Left ventricle myocardium inferior (tissue), 1 donor: ENCODE measurements at places on chromosomes 4 and X. TPM values are rescaled to one million over a fixed set of nuclear protein-coding genes. Genes with fewer than 3 reads are reported as not detected.

DNA sequence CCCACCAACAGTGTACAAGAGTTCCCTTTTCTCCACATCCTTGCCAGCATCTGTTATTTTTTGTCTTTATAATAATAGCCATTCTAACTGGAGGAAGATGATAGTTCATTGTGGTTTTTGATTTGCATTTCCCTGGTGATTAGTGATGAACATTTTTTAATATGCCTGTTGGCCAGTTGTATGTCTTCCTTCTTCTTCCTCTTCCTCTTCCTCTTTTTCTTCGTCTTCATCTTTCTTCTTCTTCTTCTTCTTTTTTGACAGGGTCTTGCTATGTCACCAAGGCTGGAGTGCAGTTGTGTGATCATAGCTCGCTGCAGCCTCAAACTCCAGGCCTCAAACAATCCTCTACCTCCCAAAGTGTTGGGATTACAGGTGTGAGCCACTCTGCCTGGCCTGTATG is 87.4 kb downstream of the CCDC160 start:
- H3K36me3 ChIP-seq, result no peaks in the 10 kb centered on the region
- no peaks in the 10 kb centered on the region for H3K27me3 ChIP-seq
- DNase-seq, result no peak
- no peaks in the 10 kb centered on the region for H3K4me1 ChIP-seq
- H3K4me3 ChIP-seq, result no peak overlapping the region

DNA sequence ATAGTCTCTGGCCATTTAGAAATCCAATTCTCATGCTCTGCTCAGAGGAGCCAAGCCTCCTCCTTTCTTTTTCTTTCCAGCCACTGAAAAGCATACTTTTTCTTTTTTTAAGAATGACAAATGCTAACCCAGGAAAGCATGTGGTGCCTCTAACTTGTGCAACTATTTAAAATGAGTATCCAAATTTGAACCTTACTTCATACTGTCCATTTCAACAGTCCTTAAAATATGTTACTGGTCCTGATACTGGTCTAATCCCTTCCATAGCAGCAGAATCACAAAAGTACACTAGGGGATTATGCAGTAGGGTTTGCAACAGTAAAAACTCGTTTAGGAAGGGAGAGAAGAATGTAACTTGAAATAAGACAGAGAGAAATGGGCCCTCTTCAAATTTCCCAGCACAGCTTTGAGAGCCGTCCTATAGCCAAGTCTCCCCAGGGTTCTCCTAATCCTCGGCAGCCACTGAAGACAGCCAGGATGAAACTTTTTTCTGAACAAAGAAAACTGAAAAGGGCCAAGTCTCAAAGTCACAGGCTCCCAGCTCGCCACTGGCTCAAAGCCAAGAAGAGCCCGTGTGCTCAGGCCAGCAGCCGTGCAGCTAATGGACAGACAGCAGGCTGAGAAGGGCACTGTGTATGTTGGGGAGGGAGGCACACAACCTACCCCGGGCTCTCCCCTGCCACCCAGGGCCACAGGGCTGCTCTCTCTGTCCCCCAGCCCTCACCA is 39.5 kb downstream of the GPC4 start:
- H3K4me1 ChIP-seq, result peaks cover 3% of the 10 kb centered on the region
- no peaks in the 10 kb centered on the region for H3K27me3 ChIP-seq
- no peak overlapping the region for H3K4me3 ChIP-seq

The RIBC1 gene
- 0.49 TPM for total RNA-seq

The FAM9B gene
- not detected for total RNA-seq

- no peak for DNase-seq
- H3K4me1 ChIP-seq, result no peaks in the 10 kb centered on the region
- H3K4me3 ChIP-seq, result no peak overlapping the region
- no peaks in the 10 kb centered on the region for H3K27me3 ChIP-seq
- no peaks in the 10 kb centered on the region for H3K36me3 ChIP-seq
These were observed 108.3 kb upstream of the DUSP21 start for GRCh38 chrX:44735498-44735897.

DNA sequence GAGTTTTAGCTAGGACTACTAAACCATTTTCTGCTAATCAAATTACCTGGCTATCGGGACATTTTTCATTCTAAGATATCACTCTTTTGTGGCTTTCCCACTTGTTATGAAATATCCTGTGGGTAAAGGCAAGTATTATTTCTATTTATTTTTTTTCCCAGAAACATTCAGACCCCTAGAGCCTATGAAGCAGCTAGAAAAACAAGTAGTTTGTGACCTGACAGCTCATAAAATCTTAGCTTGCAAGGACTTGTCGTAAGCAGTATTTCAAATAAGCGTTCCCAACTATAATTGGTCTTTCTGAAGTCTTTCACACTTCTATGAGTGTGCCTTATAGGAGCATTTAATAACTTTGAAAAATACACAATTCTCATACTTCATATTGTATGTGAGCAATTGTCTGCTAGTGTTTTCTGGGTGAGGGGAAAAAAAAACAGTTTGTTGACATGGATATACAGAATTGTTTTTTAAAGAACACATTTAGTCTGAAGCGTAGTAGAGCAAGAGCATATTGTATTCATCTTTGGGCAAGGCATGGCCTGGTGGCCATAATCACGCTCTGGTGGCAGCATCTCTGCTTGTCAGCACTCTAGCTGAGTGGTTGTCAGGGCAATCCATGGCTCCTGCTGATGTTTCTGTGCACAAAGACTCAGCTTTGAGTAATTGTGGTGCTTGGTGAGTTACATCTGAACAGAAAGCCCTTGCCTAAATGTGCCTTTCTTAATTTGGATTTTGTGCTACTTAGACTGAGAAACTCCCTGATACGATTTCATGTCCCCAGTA is 2.6 kb downstream of the MCUB start:
- H3K36me3 ChIP-seq, result no peaks in the 10 kb centered on the region
- DNase-seq, result no peak
- no peak overlapping the region for H3K27ac ChIP-seq
- peaks cover 25% of the 10 kb centered on the region for H3K4me1 ChIP-seq

DNA sequence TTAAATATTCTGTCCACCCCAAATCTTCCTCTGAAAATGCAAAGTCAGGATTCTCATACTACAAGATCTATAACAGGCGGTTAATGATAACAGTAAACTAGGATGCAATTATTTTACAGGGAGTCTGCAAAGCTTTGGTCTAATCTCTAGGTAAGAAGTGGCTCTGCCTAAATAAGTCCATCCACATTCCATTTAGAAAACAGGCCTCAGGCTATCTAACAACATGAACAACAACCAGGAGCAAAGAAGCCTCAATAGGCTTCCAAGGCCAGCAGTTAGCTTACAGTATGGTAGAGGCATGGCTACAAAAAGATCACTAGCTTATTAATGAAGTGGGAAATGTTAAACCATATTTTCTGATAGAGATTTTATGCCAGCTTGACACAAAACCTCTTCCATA is 6.4 kb downstream of the MAB21L2 start:
- no peak overlapping the region for H3K4me3 ChIP-seq
- peaks cover 9% of the 10 kb centered on the region for H3K4me1 ChIP-seq
- peaks cover 8% of the 10 kb centered on the region for H3K36me3 ChIP-seq
- DNase-seq, result no peak
- peaks cover 1% of the 10 kb centered on the region for H3K27me3 ChIP-seq

DNA sequence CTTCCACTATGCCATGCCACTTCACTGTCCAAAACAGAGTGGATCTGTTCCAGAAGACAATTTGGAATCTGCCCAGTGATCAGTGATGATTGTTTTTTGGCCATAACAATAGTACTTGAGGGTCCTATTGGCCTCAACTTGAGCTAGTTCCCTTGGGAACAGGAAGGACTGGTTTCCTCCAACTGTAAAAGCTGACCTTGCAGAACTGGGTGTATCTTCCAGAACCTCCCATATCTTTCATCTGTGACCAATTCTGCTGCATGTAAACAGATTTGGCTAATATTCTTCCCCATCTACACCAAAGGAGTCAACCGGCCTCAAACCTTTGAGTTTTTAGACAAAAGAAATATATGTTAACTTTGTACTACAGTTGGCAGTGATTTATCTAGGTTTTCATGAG is 165.1 kb upstream of the TRPC5 start:
- DNase-seq, result no peak
- H3K27me3 ChIP-seq, result no peaks in the 10 kb centered on the region
- no peaks in the 10 kb centered on the region for H3K36me3 ChIP-seq
- no peak overlapping the region for H3K4me3 ChIP-seq

DNA sequence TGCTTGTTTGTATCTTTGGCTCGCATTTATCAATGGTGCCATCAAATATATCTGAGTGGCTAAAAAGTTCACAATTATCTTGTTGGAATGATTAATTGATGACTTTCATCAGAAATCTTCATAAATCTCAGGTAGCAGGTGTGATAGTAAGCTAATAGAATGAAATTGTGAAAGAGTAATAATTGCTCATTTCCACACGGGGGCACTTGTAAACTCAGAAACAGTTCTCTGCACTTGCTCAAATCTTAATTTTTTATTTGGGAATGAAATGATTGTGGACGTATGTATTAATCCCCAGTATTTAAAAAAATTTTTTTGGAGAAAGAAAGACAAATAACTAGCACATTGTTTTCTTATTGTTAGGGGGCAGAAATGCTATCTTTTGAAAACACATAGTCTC is 132.8 kb downstream of the DTHD1 start:
- no peaks in the 10 kb centered on the region for H3K27me3 ChIP-seq
- no peaks in the 10 kb centered on the region for H3K4me1 ChIP-seq
- DNase-seq, result no peak
- H3K36me3 ChIP-seq, result no peaks in the 10 kb centered on the region

DNA sequence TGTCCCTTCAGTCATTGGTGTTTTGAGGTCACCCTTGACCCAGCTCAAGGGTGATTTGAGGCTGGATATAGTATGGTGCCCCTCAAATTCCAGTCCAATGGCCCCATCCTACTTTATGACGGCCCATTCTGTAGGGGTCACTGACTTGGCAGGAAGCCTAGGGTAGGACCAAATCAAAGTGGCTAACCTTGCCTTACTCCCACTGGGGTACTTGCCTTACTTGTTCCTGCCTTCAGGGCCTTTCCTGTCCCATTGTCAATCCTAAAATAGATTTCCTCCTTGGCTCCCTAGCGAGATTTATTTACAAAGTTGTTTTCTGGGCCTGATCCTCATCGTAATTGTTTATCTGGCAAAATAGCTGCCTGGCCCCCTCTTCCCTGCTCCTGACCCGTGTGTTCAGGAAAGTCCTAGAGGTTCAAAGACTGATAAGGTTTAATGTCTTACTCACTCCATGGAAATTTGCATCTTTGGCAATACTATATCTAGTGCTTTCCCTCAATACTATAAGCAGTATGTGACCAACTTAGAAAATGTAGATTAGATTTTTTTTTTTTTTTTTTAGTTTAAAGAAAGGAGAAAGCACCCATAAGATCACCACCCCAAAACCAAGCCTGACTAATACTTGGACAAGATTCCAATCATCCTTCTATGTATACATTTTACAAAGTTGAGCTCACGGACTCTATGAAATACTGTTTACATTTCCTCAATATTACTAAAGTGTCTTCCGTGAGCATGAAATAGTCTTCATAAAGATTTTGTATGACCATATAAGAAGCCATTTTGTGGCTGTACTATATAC is 44.8 kb downstream of the MSN start:
- H3K27me3 ChIP-seq, result no peaks in the 10 kb centered on the region
- H3K27ac ChIP-seq, result peak overlapping the region; percentile 46
- DNase-seq, result no peak
- peaks cover 91% of the 10 kb centered on the region for H3K4me1 ChIP-seq

DNA sequence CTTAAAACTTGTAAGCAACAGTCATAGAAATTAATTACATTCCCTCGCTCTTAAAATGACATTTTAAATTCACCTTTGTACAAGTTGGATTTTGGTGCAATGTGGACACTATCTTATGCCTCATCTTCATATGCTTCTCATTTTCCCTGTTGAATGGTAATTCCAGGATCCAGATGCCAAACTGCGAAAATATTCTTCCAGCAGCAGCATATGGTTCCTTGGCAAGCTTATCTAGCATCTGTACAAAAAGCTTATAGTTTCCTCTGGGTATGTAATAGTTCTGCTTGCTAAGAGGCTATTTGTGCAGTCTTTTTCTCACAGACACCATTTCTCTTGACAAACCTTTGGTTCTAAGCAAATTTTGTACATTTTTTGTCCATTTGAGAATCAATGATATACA is 2079.7 kb upstream of the AGA start:
- H3K27ac ChIP-seq, result no peak overlapping the region
- H3K4me1 ChIP-seq, result no peaks in the 10 kb centered on the region
- no peaks in the 10 kb centered on the region for H3K27me3 ChIP-seq
- no peaks in the 10 kb centered on the region for H3K36me3 ChIP-seq

DNA sequence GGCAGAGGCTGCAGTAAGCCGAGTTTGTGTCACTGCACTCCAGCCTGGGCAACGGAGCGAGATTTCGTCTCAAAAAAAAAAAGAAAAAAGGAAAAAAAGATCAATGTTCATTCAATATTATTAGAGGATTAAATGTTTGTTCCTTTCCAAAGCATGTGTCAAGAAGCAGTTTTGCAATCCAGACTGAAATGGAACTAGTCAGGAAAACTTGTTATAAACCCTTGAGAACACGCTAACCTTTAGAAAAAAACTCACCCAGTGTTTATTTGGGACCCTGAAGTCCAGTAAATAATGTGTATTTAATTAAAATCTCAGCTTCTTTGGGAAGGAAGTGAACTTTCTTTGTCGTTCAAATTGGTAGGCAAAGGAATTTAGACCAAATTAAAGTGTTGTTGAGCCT is 16.4 kb upstream of the PRSS12 start:
- H3K27me3 ChIP-seq, result peaks cover 21% of the 10 kb centered on the region
- H3K4me1 ChIP-seq, result no peaks in the 10 kb centered on the region
- H3K27ac ChIP-seq, result no peak overlapping the region

GRCh38 chr4:169840554-169840953 is 82.8 kb upstream of the HPF1 start:
- no peak overlapping the region for H3K4me3 ChIP-seq
- no peak overlapping the region for H3K27ac ChIP-seq
- no peak for DNase-seq
- H3K27me3 ChIP-seq, result peaks cover 24% of the 10 kb centered on the region
- no peaks in the 10 kb centered on the region for H3K36me3 ChIP-seq

The MID2 gene
- 6.3 TPM for total RNA-seq

DNA sequence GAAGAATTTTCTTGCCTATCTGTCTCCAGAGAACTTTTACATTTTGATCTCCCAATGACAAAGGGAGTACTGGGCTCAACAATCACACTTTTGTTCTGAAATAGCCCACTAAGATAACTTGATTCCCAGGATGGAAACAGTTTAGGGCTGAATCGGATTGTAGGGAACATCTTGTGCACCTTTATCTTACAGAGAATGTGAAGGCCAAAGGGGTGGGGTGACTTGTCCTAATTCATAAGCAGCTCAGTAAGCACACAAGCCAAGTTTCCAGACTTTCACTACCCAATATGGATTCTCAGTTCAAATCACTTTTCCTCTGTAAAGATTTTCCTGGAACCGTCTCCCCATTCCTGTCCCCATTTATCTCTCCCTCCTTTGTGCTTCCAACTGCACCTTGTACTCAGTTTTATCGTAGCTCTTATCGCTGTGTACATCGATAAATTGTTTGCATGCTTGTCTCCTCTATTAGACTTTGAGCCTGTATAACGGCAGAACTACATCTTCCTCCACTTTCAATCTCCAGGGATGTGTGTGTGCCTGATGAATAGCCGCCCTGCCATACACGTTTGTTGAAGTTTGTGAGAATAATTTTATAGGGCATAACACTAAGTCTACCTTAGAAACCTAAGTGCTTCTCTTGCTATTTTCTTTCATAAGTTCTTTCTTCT is 77.4 kb downstream of the MBNL3 start:
- no peak for DNase-seq
- peak overlapping the region; percentile 29 for H3K4me3 ChIP-seq
- H3K4me1 ChIP-seq, result no peaks in the 10 kb centered on the region
- peak overlapping the region; percentile 6 for H3K27ac ChIP-seq
- no peaks in the 10 kb centered on the region for H3K36me3 ChIP-seq
